ENCODE measurements at places on chromosomes 1 and 21.
A peak's percentile ranks its signal among the peaks of the same experiment; 100 is the strongest.

- DNase-seq: no peak
Measured at GRCh38 chr1:31708324-31708723, 4.5 kb upstream of the COL16A1 start.

DNA sequence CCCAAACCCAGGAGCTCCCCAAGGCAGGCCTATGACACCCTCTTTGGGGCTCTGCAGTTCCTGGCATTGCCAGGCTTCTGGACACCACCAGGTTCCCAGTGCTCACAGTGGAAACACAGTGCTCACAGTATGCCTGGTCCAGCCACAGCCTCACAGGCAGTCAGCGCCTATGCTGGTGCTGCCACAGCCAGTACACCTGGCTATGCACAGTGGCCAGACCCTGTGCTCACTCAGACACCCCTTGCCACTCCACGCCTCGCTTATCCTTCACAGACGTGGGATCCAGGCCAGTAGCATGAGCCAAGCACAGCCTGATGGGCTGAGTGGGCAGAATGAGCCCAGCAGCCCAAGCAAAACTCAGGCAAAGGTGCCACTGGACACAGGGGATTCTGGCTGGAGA is 579.2 kb upstream of the ADGRL2 start:
- DNase-seq: no peak

- no peak for DNase-seq
Measured at GRCh38 chr1:119327094-119327449, 41.5 kb upstream of the HAO2 start.

GRCh38 chr1:25914074-25914995 is 8.1 kb upstream of the STMN1 start:
- peak; percentile 31 for DNase-seq

GRCh38 chr21:21000591-21001175 is 2.5 kb downstream of the NCAM2 start:
- DNase-seq: no peak

DNA sequence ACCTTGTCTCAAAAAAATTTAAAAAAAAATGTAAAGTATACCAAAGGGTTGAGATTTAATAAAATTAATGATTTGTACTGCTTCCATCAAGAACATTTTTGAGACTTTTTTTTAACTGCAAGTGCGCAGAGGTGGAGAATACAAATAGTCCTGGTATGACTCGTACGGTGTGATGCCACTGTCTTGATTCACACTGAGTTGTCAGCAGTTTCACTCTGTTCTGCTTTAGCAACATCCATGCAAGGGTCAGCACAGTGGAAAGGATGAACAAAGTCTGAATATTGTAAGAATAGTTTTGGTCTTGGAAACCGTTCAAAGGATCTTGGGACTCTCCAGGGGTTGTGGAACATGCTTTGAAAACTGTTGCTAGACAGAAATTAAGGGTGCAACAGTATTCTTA is 40.2 kb downstream of the EXO1 start:
- no peak for DNase-seq

GRCh38 chr1:231926340-231926739 is 299.8 kb downstream of the DISC1 start:
- DNase-seq: no peak

DNA sequence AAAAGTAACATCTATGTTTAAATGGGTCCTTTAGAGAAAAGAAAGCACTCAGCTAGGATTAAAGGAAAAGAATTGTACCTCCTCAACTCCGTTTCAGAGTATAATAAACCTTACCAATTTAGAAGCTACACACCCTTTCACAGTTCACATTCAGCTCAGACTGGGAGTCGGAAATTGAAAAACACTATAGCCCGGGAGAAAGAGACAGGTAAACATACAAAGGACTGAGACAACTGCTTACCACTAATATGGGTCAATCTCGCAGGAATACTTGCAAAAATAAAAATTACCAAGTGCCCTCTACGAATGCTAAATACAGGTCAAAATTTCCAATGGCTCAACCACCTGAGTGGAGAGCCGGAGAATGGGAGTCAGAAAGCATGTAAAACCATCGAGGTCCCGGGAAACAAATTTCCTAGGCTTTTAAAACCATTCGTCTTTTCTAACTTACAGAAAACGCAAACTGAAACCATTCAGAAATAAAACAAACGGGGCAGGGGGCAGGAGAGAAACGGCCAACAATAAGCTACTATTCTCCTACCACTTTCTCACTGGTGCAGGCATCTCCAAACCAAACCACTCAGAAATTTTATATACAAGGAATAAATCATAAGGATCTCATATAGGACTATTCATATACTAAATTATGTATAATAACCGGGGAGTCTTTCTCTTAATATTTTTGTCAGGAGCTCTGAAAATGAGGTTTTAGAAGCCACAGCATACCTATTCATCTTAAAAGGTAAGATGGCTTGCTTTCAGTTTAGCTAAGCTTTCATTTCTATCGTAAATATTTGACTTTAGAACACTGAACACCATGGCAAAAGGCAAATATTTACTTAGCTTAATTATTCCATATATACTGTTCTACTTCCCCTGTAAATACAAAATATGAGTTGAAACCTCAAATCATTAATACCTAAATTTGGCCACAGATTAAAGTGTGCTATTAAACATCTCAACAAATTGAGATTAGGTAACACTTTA is 136.5 kb downstream of the RERE start:
- DNase-seq: no peak

DNA sequence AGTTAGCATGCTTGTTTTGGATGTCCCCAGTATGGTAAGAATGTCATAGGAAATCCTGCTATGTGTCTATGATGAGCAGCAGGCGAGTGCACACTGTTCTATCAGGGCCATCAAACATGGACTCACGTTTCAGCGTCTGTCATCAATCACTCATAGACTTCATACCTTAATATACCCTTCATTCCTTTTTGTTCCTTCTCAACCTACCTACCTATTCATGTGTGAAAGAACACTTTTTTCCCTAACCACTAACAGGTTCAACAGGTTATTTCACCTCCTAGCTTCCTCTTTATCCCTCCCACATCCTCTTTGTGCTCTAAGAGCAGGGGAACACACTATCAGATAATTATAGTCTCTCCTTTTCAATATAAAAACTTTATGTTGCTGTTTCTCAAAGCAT is 300.6 kb downstream of the TM2D1 start:
- DNase-seq: no peak

DNA sequence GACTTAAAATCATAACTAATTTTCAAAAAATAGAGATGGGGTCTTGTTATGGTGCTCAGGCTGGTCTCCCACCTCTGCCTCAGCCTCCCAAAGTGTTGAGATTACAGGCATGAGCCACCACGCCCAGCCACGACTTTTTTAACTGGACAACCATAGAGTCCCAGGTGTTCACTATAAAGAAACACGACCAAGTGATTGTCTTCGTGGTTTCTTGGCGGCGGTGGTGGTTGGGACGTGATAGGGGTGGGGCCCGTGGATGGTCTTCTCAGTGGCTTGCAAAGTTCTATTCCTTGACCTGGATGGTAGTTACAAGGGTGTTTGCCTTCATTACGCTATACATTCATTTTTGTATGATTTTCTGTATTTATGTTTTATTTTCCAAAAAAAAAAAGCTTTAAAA is 34.6 kb upstream of the COX20 start:
- DNase-seq: no peak

GRCh38 chr1:17405898-17406759 is 33.3 kb downstream of the RCC2 start:
- DNase-seq: peak; percentile 79

- no peak for DNase-seq
Measured at GRCh38 chr1:224259986-224260385, 70.0 kb downstream of the NVL start.

GRCh38 chr21:28489821-28490350 is 502.8 kb downstream of the LTN1 start:
- no peak for DNase-seq

GRCh38 chr1:173342736-173343135 is 134.4 kb upstream of the PRDX6 start:
- DNase-seq: no peak

DNA sequence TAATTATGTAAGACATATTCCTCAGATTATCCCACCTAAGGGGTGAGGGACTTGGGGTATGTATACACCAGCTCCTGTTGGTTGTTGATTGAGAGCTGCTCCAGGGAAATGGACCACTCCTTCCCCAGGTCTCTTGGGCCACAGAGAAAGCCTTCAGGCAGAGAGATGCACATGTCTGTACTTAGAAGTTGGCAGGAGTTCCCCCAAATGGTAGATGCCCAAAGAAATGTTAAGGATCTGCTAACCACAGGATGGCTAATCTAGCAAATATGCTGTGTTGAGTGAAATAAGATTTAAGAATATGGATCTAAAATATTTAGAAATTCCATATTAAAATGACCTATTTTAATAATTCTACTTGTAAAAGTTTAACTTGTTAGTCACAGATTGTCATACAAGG is 100.8 kb upstream of the DNAH14 start:
- no peak for DNase-seq

GRCh38 chr1:66580081-66580480 is 46.1 kb downstream of the SGIP1 start:
- DNase-seq: no peak

GRCh38 chr1:169527451-169528214 is 41.9 kb upstream of the SLC19A2 start:
- no peak for DNase-seq

- no peak for DNase-seq
Measured at GRCh38 chr1:159261721-159262494, 40.2 kb upstream of the FCER1A start.

DNA sequence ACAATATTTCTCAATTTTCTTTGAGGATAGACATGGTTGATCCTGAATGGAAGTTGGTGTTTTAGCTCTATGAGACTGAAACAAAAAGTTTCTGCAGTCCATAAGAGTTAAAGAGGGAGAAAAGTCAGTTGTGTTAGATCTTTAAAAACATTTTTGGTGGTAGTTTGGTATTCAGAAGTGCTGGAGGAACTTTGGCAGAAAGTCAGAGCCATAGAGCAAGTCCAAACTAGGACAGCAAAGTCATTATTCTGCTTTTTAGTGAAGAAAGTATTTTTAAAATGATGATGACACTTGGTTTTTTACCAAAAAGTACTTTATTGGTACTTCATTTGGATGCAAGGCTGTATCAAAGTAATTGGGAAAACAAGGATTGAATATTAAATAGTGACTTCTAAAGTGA is 41.8 kb downstream of the FNBP1L start:
- DNase-seq: no peak

DNA sequence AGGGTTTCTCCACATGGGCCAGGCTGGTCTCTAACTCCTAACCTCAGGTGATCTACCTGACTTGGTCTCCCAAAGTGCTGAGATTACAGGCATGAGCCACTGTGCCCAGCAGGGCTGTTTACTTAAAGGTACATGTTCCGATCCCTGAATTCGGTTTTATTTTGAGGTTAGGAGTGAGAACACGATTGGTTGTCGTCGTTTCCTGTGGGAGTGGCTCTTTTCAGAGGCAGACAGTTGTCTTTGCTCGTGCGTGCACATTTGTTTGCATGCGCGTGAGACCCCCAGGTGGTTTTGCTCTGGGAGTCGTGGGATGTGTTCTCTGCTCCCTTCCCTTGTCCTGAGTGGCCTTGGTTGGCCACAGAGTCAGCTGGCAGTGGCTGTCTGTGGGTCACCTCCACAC is 60.2 kb downstream of the SKI start:
- no peak for DNase-seq

- no peak for DNase-seq
Measured at GRCh38 chr21:34695434-34695833, 26.6 kb downstream of the CLIC6 start.

- DNase-seq: no peak
Measured at GRCh38 chr1:224495866-224496265, 61.3 kb upstream of the WDR26 start.
